ENCODE measurements at places on chromosomes 13 and 19. TPM values are rescaled to one million over a fixed set of nuclear protein-coding genes. Genes with fewer than 3 reads are reported as not detected.

DNA sequence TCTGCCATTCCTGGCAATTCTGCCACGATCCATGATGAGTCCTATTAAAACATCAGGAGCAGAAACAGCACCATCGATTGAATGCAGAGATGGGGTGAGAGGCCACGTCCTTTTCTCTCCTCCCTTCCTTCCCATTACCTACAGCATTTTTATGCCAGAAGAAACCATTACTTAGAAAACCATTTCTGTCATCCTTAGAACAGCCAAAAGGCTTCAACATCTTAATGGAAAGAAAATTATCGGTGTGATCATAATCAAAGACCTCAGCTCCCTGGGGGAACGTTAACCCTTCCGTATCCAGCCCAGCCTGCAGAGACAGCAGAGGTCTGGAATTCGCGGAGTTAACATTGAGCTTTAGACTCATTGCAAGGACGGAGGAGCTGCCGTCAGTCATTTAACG is 56.0 kb upstream of the SIAH3 start:
- H3K27me3 ChIP-seq, result no peaks in the 10 kb centered on the region
- no peak overlapping the region for H3K4me3 ChIP-seq
- no peaks in the 10 kb centered on the region for H3K36me3 ChIP-seq
- no peaks in the 10 kb centered on the region for H3K4me1 ChIP-seq
- no peak for DNase-seq

GRCh38 chr13:43786766-43787517 is at the start of gene ENOX1:
Gene ENOX1 (minus strand): TSS chr13:43786972.
- H3K4me3 ChIP-seq, result peak within 1 kb of the TSS; percentile 50
- H3K27ac ChIP-seq, result no peak within 1 kb of the TSS
- DNase-seq, result peak; percentile 63
- H3K27me3 ChIP-seq, result no peaks in the 10 kb centered on the region
- H3K4me1 ChIP-seq, result peaks cover 21% of the 10 kb centered on the region
- no peaks in the 10 kb centered on the region for H3K36me3 ChIP-seq

- no peaks in the 10 kb centered on the region for H3K36me3 ChIP-seq
- no peaks in the 10 kb centered on the region for H3K4me1 ChIP-seq
- no peak overlapping the region for H3K4me3 ChIP-seq
- peaks cover 3% of the 10 kb centered on the region for H3K27me3 ChIP-seq
These were observed 420.2 kb downstream of the KCTD12 start for GRCh38 chr13:76466043-76466442.

- H3K27me3 ChIP-seq, result no peaks in the 10 kb centered on the region
- no peak for DNase-seq
- no peak overlapping the region for H3K4me3 ChIP-seq
- no peaks in the 10 kb centered on the region for H3K4me1 ChIP-seq
- no peaks in the 10 kb centered on the region for H3K36me3 ChIP-seq
These were observed 216.2 kb downstream of the MAB21L1 start for GRCh38 chr13:35260316-35260715.

DNA sequence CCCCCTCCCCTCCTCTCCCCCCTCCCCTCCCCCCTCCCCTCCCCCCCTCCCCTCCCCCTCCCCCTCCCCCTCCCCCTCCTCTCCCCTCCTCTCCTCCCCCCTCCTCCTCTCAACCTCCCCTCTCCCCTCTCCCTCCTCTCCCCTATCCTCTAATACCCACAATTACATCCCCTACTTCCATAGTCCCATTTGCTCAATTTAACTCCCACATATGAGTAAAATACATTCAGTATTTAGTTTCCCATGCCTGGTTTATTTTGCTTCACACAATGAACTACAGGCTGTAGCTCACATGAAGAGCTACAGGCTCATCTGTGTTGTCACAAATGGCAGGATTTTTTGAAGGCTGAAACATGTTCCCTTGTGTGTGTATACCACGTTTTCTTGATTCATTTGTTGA is 6.9 kb downstream of the NLRP5 start:
- H3K36me3 ChIP-seq, result no peaks in the 10 kb centered on the region
- no peak overlapping the region for H3K4me3 ChIP-seq
- no peak for DNase-seq
- H3K27me3 ChIP-seq, result no peaks in the 10 kb centered on the region
- no peaks in the 10 kb centered on the region for H3K4me1 ChIP-seq
- no peak overlapping the region for H3K27ac ChIP-seq

GRCh38 chr13:51380269-51380668 is 40.8 kb downstream of the SERPINE3 start:
- H3K4me1 ChIP-seq, result no peaks in the 10 kb centered on the region
- H3K27ac ChIP-seq, result no peak overlapping the region
- no peak overlapping the region for H3K4me3 ChIP-seq

The STRN4 gene
- total RNA-seq, result 112 TPM

The C19orf18 gene
- not detected for total RNA-seq

DNA sequence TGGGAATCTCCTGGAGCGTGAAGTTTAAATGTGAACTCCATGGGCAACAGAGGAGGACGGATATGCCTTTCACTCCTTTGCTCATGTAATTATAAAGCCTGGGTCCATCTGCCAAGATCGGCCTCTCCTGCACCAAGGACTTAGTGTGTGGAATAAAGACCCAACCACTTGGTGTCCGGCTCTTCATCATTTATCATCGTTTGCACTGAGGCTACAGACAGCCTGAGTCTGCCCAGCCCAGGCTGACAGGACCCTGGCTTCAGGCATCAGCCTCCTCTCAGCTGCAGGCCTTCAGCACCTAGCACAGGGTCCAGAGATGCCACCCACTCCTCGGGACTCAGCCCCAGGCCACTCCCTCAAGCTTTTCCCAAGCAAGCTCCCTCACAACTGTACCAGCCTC is 206.8 kb upstream of the IPO5 start:
- no peaks in the 10 kb centered on the region for H3K36me3 ChIP-seq
- H3K4me1 ChIP-seq, result no peaks in the 10 kb centered on the region
- H3K27me3 ChIP-seq, result no peaks in the 10 kb centered on the region
- H3K27ac ChIP-seq, result no peak overlapping the region
- H3K4me3 ChIP-seq, result no peak overlapping the region
- no peak for DNase-seq

- H3K4me1 ChIP-seq, result no peaks in the 10 kb centered on the region
- H3K27me3 ChIP-seq, result no peaks in the 10 kb centered on the region
- H3K36me3 ChIP-seq, result no peaks in the 10 kb centered on the region
- no peak overlapping the region for H3K4me3 ChIP-seq
These were observed 2.1 kb upstream of the FBXO17 start for GRCh38 chr19:38977445-38978325.

- no peak for DNase-seq
- no peak overlapping the region for H3K4me3 ChIP-seq
- no peaks in the 10 kb centered on the region for H3K4me1 ChIP-seq
- H3K36me3 ChIP-seq, result no peaks in the 10 kb centered on the region
- H3K27me3 ChIP-seq, result no peaks in the 10 kb centered on the region
These were observed 348.5 kb downstream of the FOXO1 start for GRCh38 chr13:40317980-40318327.

DNA sequence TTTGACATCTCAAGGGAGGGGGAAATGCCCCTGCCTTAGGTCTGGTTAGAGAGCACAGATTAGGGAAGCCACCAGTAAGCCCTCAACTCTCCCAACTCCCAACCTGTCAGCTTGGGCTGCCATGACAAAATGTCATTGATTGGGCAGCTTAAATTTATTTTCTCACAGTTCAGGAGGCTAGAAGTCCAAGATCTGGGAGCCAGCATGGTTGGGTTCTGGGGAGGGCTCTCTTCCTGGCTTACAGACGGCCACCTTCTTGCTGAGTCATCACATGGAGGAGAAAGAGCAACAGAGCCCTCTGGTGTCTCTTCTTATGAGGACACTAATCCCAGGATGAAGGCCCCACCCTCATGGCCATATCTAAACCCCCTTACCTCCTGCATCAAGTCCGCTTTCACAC is 24.2 kb downstream of the C19orf12 start:
- H3K4me1 ChIP-seq, result peaks cover 39% of the 10 kb centered on the region
- no peak overlapping the region for H3K4me3 ChIP-seq
- no peaks in the 10 kb centered on the region for H3K36me3 ChIP-seq
- H3K27me3 ChIP-seq, result no peaks in the 10 kb centered on the region
- peak; percentile 6 for DNase-seq
- no peak overlapping the region for H3K27ac ChIP-seq

- H3K4me1 ChIP-seq, result no peaks in the 10 kb centered on the region
- H3K27ac ChIP-seq, result no peak overlapping the region
- DNase-seq, result no peak
- H3K27me3 ChIP-seq, result no peaks in the 10 kb centered on the region
- no peak overlapping the region for H3K4me3 ChIP-seq
These were observed 739.9 kb upstream of the PRR20A start for GRCh38 chr13:56400774-56401173.

Measured in SJSA1 (cell line).